ENCODE measurements at places on chromosomes 13 and 19.

DNA sequence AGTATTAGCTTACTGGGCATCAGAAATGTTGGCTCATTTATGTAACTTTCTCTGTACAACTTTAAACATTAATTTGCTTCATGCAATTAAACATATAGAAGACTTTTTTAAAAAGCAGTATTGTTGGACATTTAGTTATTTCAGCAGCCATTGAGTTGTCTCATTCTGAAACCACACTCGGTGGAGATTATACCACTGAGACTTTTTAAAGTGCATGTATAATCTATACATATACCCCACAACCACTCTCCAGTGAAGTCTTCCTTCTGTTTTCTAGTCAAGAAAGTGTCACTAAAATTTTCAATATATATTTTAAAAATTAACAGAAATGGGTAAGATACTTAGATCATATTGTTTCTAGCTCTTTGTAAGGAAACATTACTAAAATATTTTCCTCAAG, 15.5 kb downstream of the SETDB2 start:
- no peak for DNase-seq

GRCh38 chr19:4715529-4716221, 8.0 kb downstream of the DPP9 start:
- DNase-seq, result no peak

DNA sequence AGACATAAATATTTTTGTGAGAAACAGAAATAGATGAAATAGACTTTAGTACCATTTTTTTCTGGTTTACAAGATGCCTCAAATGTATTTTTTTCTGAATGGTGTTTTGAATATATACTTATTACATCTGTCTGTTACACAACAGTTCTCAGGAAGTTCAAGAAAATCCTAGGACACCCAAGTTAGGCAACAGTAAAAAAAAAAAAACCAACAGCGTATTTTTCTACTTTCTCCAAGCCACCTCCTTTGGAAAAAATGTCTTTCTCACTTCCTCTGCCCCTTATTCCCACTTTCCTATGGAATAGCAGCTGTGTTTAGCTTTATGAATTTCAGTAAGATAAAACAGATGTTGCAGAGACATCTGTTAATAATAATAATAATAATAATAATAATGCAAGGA, 489.6 kb upstream of the KLF12 start:
- no peak for DNase-seq

DNA sequence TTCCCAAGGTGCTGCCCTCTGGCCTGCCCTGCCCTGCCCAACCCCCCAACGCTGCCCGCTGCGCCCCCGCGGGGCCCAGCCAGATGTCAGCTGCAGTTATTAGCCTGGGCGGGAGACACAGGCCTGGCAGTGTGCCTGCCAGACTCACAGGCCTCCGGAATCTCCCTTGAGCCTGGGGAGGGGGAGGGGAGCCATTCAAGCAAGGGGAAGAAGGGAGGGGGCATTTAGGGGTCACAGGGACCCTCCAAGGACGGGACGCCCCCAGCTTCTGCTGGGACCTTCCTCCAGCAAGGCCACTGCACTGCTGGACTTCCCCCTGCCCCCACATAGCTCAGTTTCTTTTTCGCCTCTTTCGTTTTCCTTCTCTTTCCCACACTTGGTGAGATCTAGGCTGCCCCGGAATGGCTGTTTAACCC, 2.6 kb upstream of the JUNB start:
- DNase-seq, result no peak

DNA sequence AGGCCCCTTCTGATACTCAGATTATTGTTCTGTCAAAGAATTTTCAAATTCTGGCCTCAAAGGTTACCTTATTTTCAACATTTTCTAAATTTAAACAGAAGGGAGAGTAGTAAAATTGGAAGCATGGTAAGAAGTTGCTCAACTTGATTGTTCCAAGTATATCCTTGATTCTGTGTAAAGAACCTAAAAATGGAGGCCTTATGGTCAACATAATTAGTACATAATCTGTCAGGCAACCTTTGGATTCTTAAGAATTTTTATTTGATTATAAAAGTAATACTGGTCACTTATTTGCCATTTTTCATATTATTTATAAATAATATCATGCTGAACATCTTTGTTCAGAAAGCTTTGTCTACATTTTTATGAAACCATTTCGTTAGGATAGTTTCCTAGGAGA, 83.9 kb downstream of the STARD13 start:
- DNase-seq, result no peak

DNA sequence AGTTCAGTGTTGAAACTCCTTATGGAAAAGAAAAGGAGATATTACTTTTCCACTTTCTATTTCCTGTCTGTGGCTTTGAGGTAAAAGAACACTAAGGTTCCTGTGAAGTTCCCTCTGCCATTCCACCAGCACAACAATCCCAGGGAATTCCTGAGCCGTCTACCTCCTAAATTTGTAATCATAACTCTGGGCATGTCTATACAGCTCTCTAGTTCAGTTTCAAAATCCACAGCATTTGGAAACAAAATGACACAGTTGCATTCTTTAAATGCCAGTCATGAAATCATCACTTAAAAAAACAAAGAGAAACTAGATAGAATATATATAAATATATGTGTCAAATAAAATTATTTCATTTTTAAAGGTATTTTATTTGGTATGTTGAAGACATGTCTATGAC, 9.0 kb upstream of the THSD1 start:
- DNase-seq, result no peak

GRCh38 chr13:32838945-32839344, 177.3 kb upstream of the KL start:
- no peak for DNase-seq

- no peak for DNase-seq
Observed at GRCh38 chr13:75139291-75139690, 342.7 kb downstream of the TBC1D4 start.

- DNase-seq, result no peak
Observed at GRCh38 chr19:1210227-1210538, 4.6 kb downstream of the STK11 start.

DNA sequence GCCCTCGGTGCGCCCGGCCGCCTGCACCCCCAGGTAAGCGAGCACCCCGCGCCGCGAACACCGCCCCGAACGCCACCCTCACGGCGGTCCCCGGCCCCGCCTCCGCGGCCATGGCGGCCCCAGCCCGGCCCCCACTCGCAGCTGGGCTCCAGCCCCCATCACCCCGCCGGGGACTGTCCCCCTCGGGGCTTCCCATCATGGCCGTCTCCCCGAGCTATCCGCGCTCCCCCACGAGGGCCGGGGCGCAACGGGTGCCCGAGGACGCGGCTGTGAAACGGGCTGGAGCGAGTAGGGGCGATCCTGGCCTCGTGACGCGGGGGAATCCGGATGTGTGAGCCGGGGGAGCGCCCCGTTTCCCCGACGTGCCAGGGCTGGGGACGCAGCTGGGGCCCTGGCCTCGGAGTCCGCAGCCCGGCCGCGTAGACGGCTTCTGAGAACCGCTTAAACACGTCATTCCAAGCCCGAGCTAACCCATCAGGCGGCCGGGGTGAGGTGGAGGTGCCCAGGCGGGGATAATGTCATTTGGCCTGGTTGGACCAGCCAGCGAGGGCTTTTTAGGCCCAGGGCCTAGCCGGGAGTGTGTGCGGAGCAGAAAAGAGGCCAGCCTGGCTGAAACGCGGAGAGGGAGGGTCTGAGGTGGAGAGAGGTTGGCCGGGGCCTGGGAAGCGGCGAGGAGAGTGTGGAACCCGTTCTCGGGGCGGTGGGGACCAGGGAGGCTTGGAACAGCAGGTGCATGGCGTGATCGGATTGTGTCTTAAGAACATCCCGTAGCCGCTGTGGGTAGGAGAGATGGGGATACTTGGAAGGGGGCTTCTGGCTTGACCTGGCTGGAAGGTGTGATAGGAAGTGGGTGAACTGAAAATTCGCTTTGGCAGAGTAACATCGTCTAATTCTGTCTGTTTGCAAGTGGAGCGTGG, 550 bp downstream of the CERS4 start:
- DNase-seq, result no peak

DNA sequence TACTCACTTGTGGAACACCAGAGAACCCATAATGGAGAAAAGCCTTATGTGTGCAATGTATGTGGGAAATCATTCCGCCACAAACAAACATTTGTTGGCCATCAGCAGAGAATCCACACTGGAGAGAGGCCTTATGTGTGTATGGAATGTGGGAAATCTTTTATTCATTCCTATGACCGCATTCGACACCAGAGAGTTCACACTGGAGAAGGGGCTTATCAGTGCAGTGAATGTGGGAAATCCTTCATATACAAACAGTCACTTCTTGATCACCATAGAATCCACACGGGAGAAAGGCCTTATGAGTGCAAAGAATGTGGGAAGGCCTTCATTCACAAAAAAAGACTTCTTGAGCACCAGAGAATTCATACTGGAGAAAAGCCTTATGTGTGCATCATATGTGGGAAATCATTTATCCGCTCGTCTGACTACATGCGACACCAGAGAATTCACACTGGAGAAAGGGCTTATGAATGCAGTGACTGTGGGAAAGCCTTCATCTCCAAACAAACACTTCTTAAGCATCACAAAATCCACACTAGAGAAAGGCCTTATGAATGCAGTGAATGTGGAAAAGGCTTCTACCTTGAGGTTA, 10.9 kb downstream of the ZNF549 start:
- no peak for DNase-seq

GRCh38 chr13:113914333-113915011, 50.6 kb upstream of the GAS6 start:
- no peak for DNase-seq

- DNase-seq, result peak; percentile 89
Observed at GRCh38 chr19:47813304-47813994, 8.3 kb upstream of the CRX start.

DNA sequence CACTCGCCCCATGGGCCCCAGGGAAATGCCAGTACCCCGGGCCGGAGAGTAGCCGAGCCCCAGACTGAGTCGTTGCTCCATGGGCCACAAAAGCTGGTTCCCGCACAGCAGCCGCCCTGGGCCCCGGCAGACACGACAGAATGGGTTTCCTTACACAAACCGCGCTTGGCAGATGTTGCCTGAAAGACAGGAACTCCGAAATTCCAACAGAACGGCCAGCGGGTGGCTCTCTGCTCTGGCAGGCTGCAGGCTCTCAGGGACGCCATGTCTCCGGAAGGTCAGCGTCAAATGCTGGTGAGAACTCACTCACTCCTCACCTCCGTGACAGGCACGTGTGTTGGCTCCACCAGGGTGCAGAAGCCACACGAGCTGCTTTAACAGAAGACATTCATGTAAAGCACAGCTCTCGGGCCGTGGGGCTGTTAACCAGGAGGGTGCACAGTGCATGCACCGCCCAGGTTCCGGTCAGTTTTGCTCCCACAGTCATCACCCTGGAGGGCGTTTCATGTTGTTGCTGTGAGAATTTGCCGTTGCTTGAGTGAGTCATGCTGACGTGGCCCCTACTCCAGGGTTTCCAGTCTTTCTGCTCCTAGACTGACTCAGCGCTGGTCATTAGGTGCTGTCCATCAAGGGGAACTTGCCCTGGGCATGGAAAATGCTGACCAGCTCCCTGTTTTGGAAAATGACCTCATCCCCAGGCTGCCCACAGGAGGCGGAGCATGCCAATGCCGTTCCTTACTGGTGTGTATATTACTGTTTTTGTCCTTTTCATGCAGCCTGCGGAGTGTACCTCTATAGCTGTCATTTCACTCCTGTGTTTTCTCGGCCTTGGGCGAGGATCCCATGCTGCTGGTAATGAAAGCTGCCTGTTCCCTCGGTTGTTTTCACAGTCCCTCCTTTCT, 44.8 kb downstream of the ANKRD10 start:
- peak; percentile 30 for DNase-seq

GRCh38 chr13:75154331-75154730, 327.6 kb downstream of the TBC1D4 start:
- DNase-seq, result no peak

- DNase-seq, result no peak
Observed at GRCh38 chr13:98187155-98187964, 10.3 kb upstream of the RNF113B start.

DNA sequence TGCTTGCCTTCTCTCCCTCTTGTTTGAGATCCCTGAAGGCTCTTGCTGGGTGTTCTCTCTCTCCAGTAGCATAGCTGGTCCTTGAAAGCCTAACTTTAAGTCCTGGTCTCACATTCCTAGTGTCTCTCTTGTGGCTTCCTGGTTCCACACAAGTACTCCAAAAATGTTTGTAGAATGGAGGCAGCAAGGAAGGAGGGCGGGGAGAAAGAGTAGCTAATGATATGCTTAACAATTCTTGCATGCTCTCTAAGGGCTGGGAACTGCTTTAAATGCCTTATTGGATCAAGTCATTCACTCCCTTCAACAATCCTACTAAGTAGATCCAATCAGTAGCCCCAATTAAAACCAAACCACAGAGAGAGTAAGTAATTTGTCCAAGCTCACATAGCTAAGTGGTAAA, 357.3 kb downstream of the KLF5 start:
- DNase-seq, result no peak

DNA sequence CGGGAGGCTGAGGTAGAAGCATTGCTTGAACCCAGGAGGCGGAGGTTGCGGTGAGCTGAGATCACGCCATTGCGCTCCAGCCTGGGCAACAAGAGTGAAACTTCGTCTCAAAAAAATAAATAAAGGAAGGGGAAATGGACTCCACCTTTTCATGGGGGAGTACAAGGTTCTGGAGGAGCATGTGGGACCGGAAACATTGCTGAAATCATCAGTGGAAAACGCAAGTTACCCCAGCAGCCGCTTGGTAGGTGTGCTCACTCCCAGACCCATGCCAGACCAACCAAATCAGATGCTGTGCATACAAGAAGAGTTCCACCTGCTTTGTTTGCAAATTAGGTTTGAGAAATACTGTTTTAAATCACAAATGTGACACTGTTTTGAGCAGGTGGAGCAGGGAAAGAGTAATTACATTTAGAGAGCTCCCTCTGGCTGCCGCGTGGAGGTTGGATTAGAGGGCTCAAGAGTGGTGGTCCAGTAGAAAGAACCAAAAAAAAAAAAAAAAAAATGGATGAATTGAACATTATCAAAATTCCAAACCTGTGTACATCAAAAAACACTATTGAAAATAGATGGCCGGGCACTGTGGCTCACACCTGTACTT, 4.9 kb downstream of the ERICH4 start:
- DNase-seq, result no peak

DNA sequence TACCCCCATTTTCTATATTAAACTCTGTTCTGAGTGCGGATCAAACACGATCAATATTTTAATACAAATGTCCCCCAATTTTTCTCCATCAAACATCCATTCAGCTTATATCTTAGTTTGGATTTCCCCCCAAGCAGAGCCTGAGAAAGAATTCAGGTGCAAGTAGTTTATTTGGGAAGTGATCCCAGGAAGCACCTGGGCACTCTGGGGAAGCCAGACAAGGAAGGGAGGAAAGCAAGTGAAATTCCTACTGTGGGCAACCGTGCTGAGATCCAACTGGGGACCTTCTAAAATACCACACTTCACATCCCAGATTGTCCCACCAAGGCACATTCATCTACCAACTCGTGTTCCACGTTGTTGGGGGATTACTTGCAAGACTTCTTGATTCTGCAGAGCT, 323.4 kb upstream of the NBEA start:
- DNase-seq, result no peak

DNA sequence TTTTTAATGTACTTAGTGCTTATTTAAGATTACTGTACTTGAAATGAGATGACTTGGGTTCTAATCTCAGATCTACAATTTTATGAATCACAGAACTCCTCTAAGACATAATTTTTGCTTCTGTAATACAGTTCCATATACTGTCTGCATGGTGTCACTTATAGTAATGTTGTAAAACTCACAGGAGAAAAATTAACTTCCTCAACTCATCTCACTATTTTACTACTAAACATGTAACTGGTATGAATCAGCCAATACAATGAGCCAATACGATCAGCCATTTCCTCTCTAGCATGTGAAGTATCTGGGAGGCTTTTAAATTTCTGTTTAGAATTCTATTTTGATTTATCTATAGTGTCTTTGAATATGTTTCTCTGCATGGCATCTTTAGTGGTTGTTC, 85.3 kb downstream of the NHLRC3 start:
- no peak for DNase-seq
